Posterior vena cava (tissue), 2 donors: ENCODE measurements at places on chromosomes 16 and 17. TPM values are rescaled to one million over a fixed set of nuclear protein-coding genes. Genes with fewer than 3 reads are reported as not detected.

- DNase-seq, result no peak
These were observed 36.7 kb upstream of the HELZ start for GRCh38 chr17:67281743-67282142.

DNA sequence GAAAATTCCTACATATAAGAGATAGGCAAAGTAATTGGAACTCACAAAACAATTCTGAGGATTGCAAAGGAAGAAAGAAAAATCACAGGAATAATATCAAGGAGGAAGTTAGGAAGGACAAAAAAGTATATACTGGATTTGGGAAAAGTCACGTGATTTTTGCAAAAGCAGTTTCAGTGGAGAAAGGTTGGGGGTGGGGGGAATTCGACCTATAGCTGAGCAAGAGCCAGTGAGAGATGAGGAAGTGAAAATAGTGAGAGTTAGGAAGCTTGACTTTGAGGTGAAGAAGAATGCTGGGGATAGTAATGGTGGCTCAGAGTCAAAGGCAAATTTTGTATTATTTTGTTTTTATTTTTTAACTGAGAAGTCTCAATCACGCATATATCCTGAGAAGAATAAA is 438.0 kb upstream of the PMFBP1 start:
- no peak for DNase-seq

DNA sequence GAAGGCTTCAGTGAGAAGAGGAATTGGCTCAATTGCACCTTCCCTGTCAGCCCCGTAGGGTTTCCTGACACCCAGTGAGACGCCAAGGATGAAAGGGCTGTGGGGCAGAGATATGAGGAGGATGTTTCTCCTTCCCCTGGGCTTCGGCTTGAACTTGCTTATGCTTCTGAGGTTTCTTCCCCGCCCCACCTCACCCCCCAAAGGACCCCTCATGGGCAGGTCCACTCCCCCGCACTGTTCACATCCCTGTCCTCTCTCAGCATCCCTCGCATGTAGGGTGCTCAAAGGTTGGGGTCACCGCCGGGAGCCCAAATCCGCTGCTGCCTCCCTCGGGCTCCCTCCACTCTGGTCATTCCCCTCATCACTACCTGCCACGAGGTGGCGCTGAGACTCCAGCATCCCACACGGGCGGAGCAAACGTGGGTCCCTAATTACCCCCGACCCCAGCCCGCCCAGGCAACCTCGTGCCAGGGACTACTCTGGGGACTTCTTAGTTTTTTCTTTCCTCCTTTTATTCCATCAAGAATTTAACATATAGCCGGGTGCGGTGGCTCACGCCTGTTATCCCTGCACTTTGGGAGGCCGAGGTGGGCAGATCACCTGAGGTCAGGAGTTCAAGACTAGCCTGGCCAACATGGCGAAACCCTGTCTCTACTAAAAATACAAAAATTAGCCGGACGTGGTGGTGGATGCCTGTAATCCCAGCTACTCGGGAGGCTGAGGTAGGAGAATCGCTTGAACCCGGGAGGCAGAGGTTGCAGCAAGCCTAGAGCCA is 3.3 kb upstream of the TRARG1 start:
- peak; percentile 89 for DNase-seq

KRT9 gene
- not detected for total RNA-seq

CHST5 gene
- total RNA-seq, result not detected

ABCA6 gene
- total RNA-seq, result 49.4 TPM

TBC1D28 gene
- not detected for total RNA-seq

DDX42 gene
- 89.7 TPM for total RNA-seq

PLEKHG4 gene
- 5.4 TPM for total RNA-seq
